ENCODE measurements at places on chromosomes 16 and 17. TPM values are rescaled to one million over a fixed set of nuclear protein-coding genes. Genes with fewer than 3 reads are reported as not detected.

DNA sequence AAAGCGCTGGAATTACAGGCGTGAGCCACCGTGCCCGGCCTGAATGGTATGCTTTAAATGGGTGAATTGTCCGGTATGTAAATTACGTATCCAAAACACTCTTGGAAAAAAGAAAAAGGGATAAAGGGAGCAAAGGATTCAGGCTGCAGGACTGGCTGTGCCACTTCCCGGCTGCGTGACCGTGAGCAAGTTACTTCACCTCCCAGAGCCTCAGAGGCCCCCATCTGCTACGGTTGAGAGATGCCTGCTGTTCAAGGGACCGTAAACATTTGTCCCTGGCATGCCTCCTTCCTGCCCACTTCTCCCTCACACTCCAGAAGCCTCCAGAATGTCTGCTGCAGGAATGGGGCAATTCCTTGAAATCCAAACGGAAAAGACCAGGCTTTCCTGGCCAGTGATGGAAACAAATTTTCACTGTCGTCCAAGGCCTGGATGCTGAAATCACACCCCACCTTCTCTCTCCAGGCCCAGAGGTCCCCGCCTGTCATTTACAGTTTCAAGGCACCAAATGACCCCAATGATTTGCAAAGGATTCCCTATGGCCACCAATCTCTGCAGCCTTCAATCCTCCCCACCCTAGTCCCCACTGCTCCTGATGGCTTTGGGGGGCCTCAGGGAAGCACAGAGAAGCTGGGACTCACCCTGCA lies 22.9 kb upstream of the LITAF start:
- no peak for DNase-seq

GRCh38 chr17:42386777-42387657 lies 1.2 kb downstream of the STAT3 start:
- no peak for DNase-seq

- no peak for DNase-seq
Observed at GRCh38 chr17:33647956-33648355, 354.9 kb upstream of the ASIC2 start.

- DNase-seq: no peak
Observed at GRCh38 chr17:50799582-50799981, 32.3 kb upstream of the ANKRD40CL start.

- DNase-seq: no peak
Observed at GRCh38 chr17:59062509-59062908, 44.2 kb downstream of the TRIM37 start.

GRCh38 chr16:11819798-11820197 lies 22.7 kb upstream of the ZC3H7A start:
- no peak for DNase-seq

- no peak for DNase-seq
Observed at GRCh38 chr17:15007147-15007553, 258.0 kb downstream of the PMP22 start.

DNA sequence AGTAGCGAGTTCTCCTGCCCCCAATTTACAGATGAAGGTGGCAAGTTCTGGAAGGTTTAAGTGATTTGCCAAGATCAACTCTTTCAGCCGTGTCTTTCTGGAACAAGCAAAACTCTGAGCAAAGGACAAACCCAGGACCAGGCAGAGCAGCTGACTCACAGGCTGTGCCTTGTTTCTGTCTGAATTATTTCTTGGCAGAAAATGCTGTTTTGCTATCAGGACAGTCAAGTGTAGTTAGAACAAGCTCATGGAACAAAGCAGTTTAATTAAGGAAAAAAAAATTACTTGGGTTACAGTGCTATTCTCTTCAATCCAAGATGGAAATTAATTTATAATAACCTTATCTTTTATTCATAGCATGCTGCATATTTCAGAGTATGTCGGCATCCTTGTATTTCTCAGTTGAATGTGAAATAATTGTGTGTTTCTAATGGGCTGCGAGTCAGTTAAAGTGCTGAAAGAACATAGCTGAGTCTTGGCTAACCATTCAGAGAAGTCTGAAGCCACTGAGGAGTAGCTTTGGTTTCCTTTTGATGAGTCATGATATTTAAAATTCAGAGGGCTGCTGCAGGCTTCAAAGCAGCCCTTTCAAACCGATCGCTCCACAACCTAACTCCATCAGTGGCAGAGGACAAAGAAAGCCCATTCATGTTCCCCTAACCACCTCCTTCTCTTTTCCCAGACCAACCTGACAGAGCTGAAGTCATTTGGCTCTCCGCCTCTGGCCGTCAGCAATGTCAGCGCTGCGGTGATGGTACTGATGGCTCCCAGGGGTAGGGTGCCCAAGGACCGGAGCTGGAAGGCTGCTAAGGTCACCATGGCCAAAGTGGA lies 143.7 kb downstream of the ZNF18 start:
- no peak for DNase-seq

- no peak for DNase-seq
Observed at GRCh38 chr17:72702136-72702735, 390.3 kb downstream of the SLC39A11 start.

VAT1L gene
- 13.7 TPM for total RNA-seq

MIEN1 gene
- 50.4 TPM for total RNA-seq

RDM1 gene
- total RNA-seq: not detected

ENPP7 gene
- not detected for total RNA-seq

MSLN gene
- 1.0 TPM for total RNA-seq

CDRT15L2 gene
- not detected for total RNA-seq

KRTAP4-4 gene
- not detected for total RNA-seq

Data from Right ventricle myocardium superior (tissue), 1 donor.